ENCODE measurements at places on chromosomes 1 and 21.

- no peak for DNase-seq
These were observed 79.4 kb downstream of the SSBP3 start for GRCh38 chr1:54326543-54327385.

DNA sequence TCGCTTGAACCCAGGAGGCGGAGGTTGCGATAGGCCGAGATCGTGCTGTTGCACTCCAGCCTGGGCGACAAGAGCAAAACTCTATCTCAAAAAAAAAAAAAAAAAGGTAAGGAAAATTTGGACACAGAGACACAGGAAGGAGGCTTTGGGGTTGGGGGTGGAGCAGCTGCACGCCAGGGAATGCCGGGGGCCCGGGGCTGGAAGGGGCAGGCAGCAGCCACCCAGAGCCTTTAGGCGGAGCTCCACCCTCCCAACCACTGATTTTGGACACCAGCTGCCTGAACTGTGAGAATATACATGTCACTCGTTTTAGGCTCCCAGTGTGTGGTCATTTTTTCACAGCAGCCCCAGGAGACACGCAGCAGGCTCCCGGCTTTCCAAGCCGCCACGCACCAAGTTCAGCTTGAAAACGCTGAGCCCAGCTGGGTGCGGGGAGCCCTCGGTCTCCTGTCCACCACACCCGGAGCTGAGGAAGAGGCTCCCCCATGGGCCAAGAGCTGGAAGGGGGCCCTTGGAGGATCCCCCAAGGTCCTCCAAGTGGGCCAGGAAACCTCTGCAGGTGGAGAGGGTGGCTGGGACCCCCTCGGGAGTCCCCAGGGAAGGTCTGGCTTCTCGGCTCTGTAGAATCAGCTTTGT lies 5.9 kb upstream of the FAAP20 start:
- DNase-seq: no peak

GRCh38 chr1:231544943-231545592 lies 16.6 kb downstream of the TSNAX start:
- no peak for DNase-seq

GRCh38 chr1:51901151-51901550 lies 22.6 kb upstream of the NRDC start:
- DNase-seq: no peak

GRCh38 chr1:36450270-36450918 lies at the start of gene OSCP1:
TSS of gene OSCP1 (minus strand) at chr1:36450451. CDS start at chr1:36450369, 82 bp downstream.
- DNase-seq: peak; percentile 89

- DNase-seq: no peak
These were observed 170.2 kb downstream of the PLPP3 start for GRCh38 chr1:56409112-56409691.

- DNase-seq: no peak
These were observed 19.4 kb upstream of the KCNE1 start for GRCh38 chr21:34531399-34531798.

DNA sequence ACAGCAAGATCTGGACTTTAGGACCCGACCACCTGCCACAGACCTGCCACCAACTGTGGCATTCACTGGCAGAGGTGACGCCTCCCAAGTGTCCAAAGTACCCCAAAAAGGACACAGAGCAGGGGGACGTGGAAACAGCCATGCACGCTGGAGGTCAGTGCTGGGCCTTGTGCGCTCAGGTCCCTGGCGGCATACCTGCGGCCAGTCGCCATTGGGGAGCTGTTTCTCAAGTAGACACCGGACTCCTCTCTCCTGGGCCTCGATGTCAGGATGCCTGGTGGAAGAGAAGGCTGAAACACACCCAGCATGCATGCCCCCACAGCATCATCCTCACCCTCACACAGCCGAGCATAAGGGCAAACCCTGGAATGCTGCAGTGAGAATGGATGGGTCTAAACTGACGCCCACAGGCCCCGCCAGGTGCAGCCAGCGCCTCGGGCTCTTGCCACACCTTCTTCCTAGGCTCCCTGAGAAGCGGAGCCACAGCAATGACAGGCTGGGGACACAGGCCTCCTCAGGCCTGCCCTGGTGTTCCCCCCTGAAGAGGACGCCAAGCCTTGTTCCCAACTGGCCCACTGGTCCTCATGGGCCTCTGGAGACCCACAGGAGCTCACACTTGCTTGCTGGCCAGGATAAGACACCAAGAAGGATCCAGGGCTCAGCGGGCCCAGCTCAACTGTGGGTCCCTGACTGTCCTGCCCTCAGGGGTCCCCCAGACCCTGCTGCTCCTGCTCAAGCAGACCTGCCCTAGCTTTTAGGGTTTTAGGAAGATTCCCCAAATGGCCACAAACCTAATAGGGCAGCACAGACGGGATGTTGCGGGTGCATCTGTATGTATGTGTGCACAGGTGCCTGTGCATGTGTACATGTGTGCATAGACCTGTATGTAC lies 7.7 kb upstream of the SPATC1L start:
- no peak for DNase-seq
